ENCODE measurements at places on chromosomes 3 and 15.

DNA sequence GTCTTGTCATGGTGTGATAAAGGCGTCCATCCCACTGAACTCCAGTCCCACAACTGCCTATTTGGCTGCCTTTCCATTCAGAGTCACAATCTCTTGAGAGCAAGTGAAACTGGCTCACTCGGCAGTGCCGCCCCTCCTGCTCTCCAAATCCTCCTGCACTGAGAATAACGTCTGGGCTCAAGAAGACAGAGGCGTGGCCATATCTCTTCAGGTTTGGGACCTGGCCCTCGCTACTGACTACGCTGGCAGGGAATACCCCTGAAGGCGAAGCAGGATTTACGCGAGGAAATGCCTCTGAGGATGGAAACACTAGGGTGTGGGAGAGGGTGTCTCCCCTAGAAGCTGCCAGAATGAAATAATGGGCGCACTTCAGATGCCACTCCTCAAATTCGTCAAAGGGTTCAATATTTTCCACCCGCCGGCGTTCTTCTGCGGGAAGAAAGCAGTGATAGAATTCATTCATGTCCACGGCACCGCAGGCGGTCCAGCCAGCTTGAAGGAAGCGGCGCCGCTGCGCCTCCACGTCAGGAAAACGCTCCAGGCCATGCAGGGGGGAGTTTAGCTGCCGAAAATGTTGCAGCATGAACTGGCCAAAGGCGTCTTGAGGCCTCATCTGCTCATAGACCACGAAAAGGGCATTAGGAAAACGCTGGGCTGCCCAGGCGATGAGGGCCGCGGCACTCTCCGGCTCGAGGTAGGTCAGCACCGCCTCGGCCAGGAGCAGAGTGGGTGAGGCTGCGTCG is 985 bp downstream of the LCMT2 start:
- peak overlapping the region; percentile 73 for H3K4me3 ChIP-seq
- H3K27ac ChIP-seq = peak overlapping the region; percentile 76
- DNase-seq = no peak
- H3K4me1 ChIP-seq = peaks cover 13% of the 10 kb centered on the region
- H3K27me3 ChIP-seq = no peaks in the 10 kb centered on the region

DNA sequence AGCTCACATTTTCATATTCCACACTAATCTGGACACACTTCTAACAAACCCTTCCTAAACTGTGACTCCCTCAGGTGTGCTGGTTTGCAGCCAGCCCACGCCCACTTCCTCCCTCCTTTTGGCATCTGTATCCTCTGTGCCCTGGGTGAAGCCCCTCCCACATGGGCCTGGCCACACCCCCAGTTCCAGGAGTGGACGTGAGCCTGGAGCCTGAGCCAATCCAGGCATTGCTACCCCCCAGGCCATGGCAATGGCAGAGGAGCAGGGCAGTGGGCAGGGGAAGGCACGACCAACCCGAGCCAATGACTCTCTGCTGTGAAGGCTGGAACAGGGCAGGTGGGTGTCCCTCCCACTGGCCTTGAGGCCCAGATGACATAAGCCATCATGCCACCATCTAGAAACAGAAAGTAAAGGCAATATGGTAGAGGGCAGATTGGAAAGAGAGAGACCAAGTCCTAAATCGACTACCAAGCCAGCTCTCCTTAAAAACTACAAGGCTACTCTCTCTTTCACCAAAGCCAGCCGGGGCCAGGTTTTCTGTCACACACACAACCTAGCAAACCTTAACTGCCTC is 18.6 kb downstream of the FAM174B start:
- no peaks in the 10 kb centered on the region for H3K4me1 ChIP-seq
- H3K27me3 ChIP-seq = no peaks in the 10 kb centered on the region
- DNase-seq = no peak
- H3K36me3 ChIP-seq = no peaks in the 10 kb centered on the region
- H3K4me3 ChIP-seq = no peak overlapping the region

- no peak overlapping the region for H3K27ac ChIP-seq
- H3K27me3 ChIP-seq = no peaks in the 10 kb centered on the region
- peaks cover 16% of the 10 kb centered on the region for H3K4me1 ChIP-seq
- H3K36me3 ChIP-seq = no peaks in the 10 kb centered on the region
- no peak overlapping the region for H3K4me3 ChIP-seq
Measured at GRCh38 chr15:55277715-55278114, 11.9 kb downstream of the RAB27A start.

DNA sequence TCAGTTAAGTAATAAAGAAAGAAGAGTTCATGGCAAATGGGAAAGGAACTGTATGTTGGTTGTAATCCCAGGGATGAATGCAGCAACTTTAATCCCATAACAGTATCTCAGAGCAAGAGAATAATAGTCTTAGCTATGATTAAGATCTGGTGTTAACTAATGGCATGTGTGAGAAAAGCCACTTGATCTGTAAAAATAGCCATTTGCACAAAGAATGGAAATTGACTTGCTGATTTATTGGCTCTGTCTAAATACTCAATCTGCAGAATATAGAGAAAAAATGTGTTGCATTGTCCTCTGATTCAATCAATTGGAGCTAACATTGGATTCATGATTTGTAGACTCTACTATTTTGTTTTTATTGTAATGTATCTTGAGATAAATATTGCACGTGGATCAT is 987.0 kb downstream of the NSUN3 start:
- H3K36me3 ChIP-seq = no peaks in the 10 kb centered on the region
- DNase-seq = no peak
- no peaks in the 10 kb centered on the region for H3K4me1 ChIP-seq
- no peak overlapping the region for H3K4me3 ChIP-seq

DNA sequence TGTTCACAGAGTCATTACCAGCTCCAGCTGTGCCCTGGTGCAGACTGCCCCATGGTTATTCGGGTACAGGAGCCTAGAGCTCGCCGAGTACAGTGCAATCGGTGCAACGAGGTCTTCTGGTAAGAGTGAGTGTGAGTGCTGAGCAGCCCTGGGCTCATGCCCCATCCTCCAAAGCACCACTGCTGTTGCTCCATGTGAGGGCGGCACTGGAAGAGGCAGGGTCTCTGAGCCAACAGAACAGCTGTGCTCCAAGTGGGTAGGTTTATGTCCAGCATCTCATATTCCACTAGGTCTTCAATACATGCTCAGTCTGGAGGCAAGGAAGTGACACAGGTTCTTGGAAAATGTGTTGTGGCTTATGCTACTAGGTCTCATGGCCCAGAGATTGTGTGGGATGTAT is 19.5 kb upstream of the P4HTM start:
- no peak overlapping the region for H3K27ac ChIP-seq
- H3K27me3 ChIP-seq = no peaks in the 10 kb centered on the region
- peaks cover 39% of the 10 kb centered on the region for H3K36me3 ChIP-seq

DNA sequence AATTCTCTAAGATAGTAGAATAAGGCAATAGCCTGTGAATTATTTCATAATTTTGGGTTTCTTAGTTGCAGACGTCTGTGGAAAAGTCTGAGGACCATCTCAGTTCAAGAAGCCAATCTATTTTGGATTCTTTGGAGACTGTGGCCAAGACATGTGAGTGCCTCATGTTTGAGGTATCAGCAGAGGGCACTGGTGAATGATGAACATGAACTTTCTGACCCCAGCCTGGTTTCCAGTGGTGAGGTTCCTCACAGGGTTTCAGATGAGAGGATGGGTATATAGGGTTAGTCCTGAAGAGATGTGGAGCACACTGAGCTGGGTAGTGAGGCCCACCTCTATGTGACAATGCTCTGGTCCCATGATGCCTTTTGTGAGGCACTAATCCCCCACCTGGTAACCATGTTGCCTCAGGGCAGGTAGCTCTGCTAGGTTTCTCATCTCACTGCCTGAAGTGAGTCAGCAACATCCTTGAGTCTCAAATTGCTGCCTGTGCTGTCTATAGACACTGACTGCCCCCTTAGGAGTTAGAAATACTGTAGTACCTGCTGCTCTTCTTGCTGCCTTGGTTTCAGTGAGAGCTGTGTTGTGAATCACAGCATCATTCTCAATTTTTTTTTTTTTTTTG is 32.3 kb downstream of the C3orf62 start:
- H3K4me1 ChIP-seq = peaks cover 14% of the 10 kb centered on the region
- no peaks in the 10 kb centered on the region for H3K36me3 ChIP-seq
- no peaks in the 10 kb centered on the region for H3K27me3 ChIP-seq
- no peak overlapping the region for H3K4me3 ChIP-seq

DNA sequence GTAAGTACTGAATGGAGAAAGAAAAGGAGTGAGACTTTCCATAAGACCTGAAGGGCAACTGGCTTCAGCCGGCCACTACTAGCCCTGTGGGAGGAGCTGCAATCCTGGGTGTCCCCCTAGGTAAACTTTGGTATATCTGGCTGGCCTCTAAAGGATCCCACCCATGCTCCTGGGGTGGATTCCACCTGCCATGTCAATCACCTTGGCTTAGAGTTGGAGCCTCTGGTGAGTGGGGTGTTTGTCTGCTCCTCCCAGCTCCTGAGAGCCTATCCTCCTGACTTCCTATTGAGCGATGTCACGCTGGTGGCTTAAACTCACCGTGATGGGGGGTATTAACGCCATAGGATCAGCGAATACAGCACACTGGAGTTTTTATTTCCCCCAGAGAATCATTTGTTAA is 2.6 kb downstream of the SPTBN5 start:
- no peak for DNase-seq
- no peak overlapping the region for H3K27ac ChIP-seq
- peaks cover 19% of the 10 kb centered on the region for H3K4me1 ChIP-seq

GRCh38 chr3:100033903-100034471 is 80.3 kb downstream of the FILIP1L start:
- H3K27me3 ChIP-seq = no peaks in the 10 kb centered on the region
- no peak for DNase-seq
- H3K36me3 ChIP-seq = no peaks in the 10 kb centered on the region
- peaks cover 36% of the 10 kb centered on the region for H3K4me1 ChIP-seq

GRCh38 chr3:20905210-20905805 is 719.3 kb upstream of the SGO1 start:
- DNase-seq = no peak
- no peaks in the 10 kb centered on the region for H3K36me3 ChIP-seq
- no peak overlapping the region for H3K27ac ChIP-seq
- no peaks in the 10 kb centered on the region for H3K4me1 ChIP-seq
- no peak overlapping the region for H3K4me3 ChIP-seq

GRCh38 chr3:127074900-127075360 is 92.0 kb downstream of the PLXNA1 start:
- DNase-seq = peak; percentile 72
- no peaks in the 10 kb centered on the region for H3K36me3 ChIP-seq
- no peaks in the 10 kb centered on the region for H3K27me3 ChIP-seq
- H3K4me3 ChIP-seq = peak overlapping the region; percentile 24
- peaks cover 25% of the 10 kb centered on the region for H3K4me1 ChIP-seq

DNA sequence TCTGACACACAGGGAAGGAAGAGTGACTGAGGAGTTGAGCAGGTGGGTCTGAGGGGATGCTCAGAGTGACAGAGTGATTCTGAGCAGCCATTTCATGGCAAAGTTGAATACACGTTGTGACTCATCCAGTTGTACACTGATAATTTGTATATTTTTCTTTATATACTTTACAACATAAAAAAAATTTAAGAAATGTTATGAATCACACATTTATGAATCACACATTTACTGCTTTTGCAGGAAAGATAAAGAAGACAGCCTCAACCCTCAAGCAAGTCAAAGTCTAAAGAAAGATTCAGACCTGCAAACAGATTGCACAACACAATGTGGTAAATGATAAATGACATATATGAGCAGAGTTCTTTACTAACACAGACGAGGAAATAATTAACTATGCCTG is 21.0 kb upstream of the CHMP2B start:
- peaks cover 19% of the 10 kb centered on the region for H3K4me1 ChIP-seq
- H3K4me3 ChIP-seq = no peak overlapping the region
- H3K36me3 ChIP-seq = no peaks in the 10 kb centered on the region
- no peaks in the 10 kb centered on the region for H3K27me3 ChIP-seq
- H3K27ac ChIP-seq = no peak overlapping the region

- H3K36me3 ChIP-seq = no peaks in the 10 kb centered on the region
- H3K4me1 ChIP-seq = peaks cover 14% of the 10 kb centered on the region
- H3K27ac ChIP-seq = no peak overlapping the region
- H3K27me3 ChIP-seq = no peaks in the 10 kb centered on the region
- no peak for DNase-seq
- no peak overlapping the region for H3K4me3 ChIP-seq
Measured at GRCh38 chr3:194537732-194538247, 51.0 kb upstream of the ATP13A3 start.

GRCh38 chr15:59306520-59307164 is 66.0 kb downstream of the MYO1E start:
- no peaks in the 10 kb centered on the region for H3K27me3 ChIP-seq
- peak overlapping the region; percentile 57 for H3K27ac ChIP-seq
- no peaks in the 10 kb centered on the region for H3K36me3 ChIP-seq
- H3K4me3 ChIP-seq = no peak overlapping the region
- peaks cover 32% of the 10 kb centered on the region for H3K4me1 ChIP-seq

All from keratinocyte (primary cell).